ENCODE measurements at places on chromosomes 7 and 10. TPM values are rescaled to one million over a fixed set of nuclear protein-coding genes. Genes with fewer than 3 reads are reported as not detected.

DNA sequence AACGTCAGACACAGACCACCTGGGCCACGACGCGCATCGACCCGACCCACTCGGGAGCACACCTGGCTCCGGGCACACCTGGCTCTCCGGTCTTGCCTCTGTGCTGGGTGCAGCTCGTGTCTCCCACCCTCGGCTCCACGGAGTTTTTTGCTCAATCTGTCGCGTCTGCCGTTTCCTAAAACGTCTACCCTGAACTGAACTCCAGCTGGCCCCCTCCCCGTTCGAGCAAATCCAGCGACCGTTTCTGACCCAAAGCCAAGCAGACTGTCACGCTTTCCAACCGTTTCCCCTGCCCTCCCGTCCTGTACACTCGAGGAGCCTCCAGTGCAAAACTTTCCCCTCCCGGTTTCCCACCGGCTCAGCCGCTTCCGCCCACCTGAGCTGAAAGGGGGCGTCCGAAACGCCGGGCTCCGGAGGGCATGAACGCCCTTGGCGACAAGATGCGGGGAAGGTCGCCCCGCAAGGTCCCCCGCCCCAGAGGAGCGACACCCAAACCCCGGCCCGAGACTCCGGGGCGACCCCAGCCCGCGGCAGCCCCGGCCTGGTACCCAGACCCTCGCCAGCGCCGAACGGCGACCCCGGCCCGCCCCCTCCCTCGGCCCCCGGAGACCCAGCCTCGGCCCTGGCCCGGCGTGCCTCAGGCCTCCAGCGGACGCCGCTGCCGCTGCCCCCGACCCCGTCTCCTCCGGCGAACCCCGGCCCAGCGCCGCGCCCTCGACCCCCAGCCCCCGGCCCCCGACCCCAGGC lies 557 bp downstream of the CYTH3 start:
- peak; percentile 29 for DNase-seq

TMED4 gene
- 61.9 TPM for total RNA-seq

GRCh38 chr10:126372396-126372795 lies 15.9 kb downstream of the ADAM12 start:
- no peak for DNase-seq

DNA sequence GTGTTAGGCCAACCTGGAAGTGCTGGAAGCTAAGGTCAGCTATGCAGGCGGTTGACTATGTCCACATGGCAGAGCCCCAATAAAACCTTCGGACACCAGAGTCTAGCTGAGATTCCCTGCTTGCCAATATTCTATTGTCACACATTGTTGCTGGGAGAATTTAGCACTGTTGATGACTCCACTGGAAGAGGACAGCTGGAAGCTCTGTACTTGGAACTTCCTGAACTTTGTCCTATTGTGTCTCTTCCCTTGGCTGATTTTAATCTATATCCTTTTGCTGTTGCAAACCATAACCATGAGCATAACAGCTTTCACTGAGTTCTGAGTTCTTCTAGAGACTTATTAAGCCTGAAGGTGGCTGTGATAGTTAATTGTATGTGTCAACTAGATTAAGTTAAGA lies 12.0 kb downstream of the XRCC2 start:
- no peak for DNase-seq

TMEM178B gene
- total RNA-seq, result 35.9 TPM

HOXA10 gene
- total RNA-seq, result not detected

DNA sequence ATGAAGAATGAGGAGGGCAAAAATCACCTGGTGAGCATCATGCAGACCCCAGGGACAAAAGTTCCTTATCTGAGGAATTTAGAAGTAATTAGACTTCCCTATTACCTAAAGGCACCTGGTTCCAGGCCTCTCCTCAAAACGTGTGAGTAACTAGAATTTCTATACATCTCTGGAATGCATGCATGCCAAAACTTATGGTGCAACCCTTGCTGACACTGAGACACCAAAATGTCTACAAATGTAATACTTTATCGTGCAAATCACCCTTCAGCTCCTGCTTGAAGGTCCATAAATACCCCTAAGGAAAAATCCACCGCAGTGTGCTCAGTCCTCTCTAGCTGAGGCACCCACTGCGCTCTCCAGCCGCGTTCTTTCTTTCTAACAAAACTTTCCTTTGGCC lies 84.2 kb downstream of the PAXIP1 start:
- DNase-seq, result no peak

- no peak for DNase-seq
Observed at GRCh38 chr10:7559386-7559785, 107.4 kb downstream of the ITIH5 start.

DNA sequence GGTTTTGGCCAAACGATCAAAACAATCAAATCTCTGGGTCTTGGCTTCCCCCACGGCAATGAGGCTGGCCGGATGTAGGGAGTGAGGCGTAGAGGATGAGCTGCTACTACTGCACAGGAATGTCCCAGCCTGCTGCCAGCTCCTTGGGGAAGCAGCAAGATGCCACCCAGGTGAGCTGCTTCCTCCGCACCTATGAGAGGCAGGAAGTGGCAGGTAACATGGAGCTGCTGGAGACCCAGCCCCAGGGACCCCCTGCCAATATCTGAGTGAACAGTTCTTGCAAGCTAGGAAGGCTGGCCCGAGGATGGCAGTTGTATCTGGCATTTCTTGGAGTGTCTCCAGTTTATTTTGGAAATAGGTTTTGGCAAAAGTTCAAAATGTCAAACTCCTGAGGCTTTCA lies 413.5 kb downstream of the DNAJB6 start:
- no peak for DNase-seq

Measured in left ventricle myocardium inferior (tissue), 1 donor.